Effector memory CD4-positive, alpha-beta T cell (primary cell): ENCODE measurements at places on chromosomes 4 and X.

DNA sequence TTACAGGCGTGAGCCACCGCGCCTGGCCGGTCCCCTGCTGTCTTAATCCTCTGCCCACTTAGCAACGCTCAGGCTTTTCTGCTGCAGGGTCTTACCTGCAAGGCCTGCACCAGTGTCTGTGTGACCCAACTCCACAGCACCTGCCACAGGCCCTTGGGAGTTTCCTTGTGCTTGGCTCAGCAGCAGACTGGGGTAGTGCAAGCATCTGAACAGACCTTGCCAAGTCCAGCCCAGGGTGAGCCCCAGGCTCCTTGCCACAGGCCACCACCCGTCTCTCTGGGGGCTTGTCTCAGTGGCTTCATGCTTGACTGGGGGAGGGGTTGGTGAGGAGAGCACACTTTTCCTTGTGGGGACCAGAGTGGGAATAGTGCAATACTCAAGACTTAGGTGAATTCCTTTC lies 87.0 kb downstream of the FAM193A start:
- no peak for DNase-seq

DNA sequence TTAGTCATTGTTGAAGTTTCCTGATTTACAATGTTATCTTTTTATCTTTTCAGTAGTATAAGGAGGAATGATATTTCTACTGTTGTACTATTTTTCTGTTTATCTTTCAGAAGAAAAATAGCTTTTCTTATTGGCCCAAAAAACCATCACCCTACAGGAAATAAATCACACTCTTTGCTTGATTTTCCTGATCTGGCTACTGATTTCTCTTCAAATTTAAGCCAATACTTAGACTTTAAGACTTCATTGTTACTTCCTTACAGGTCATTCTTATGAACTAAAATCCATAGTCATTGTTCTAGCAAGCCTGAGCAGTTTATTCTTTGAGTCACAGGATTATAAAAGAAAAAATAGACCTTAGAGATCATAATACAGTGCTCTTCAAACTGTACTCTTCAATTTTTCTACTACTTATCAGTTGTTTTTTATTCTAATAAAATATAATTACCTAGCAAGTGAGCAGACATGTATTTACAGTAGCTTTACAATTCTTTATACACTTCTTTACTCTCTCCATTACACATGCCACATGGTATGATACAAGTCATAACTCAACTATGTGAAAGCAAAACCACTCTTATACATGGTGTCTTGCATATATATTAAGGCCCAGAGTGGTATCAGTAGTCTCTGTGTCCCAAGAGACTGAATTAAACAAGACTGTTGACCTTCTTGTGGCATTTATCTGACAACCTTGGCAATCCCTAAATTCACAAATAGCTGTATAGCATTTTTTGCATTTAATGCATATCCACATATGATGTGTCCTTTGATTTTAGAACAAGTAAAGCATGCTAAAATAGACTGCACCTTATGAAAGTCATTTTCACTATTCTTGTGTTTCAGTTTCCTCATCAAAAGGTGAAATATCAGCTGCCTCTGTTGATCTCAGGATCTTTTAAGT lies 47.9 kb downstream of the TET2 start:
- DNase-seq = no peak

DNA sequence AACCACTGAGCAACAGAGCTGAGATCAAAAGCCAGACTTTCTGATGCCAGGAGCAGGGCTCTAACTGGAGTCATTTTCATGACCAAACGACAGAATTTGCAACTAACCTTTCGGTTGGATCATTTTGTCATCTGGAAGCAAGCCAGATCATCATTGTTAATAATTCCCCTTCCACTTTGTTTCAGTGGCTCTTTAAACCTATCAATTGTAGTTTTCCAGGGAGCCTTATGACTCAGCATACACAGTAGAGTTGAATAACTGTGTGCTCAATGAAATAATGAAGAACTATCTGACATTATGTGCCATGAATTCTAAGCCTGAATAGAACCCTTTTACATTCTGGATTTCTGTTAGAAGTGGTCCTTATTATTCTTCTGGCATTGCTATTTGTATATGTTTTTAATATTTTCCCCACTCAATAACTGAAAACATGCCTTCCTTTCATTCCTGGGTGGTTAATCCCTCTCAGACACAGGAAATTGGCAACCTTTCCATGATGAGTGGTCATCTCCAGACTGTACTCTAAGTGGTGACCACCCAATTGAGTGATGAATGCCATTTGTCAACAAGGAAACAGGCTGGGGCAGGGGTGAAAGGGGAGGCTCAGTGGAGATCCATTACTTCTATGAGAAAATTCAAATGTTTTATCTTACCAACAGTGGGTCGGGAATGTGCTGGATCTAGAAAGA lies 431.8 kb downstream of the BCOR start:
- DNase-seq = no peak

DNA sequence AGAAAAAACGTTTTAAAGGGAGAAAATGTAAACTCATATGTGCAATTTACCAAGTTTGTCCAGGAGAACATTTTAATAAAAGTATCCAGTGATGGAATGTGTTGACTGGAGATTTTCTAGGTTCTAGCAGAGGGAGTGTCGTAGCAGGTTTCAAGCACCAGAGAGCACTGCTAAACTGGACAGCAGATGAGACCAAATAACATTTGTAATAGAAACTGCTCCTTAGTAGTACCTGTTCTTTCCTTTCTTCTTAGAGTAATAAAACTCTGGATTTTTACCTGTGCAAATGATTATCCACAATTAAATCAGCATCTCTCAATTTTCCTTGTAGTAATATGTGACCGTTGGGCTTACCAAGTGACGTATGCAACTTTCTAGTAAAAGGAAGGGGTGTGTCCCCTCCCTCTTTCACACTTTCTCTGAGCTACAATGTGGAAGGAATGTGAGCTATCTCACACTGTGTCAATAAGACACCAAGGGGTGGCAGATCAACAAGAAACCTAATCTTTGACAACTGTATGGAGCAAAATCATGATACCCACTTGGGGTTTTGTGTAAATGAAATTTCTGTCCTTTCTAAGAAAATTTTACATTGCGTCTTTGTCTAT lies 9.5 kb downstream of the HPGDS start:
- no peak for DNase-seq

- no peak for DNase-seq
Observed at GRCh38 chr4:59570860-59571476, 1629.2 kb upstream of the ADGRL3 start.

GRCh38 chrX:153719238-153719637 lies 4.9 kb downstream of the BCAP31 start:
- no peak for DNase-seq
